Parietal lobe (tissue), 2 donors: ENCODE measurements at places on chromosomes 7 and 10. TPM values are rescaled to one million over a fixed set of nuclear protein-coding genes. Genes with fewer than 3 reads are reported as not detected.

The RELN gene
- 67.9 TPM for total RNA-seq

The PRXL2A gene
- total RNA-seq, result 64.2 TPM

The VWC2 gene
- 4.4 TPM for total RNA-seq

The ADARB2 gene
- 8.8 TPM for total RNA-seq

The AVL9 gene
- total RNA-seq, result 83.9 TPM

The MORN4 gene
- 26.0 TPM for total RNA-seq

The CHCHD3 gene
- total RNA-seq, result 84.5 TPM

The AP4M1 gene
- total RNA-seq, result 29.7 TPM

The CD36 gene
- total RNA-seq, result 12.2 TPM

The TRIM50 gene
- not detected for total RNA-seq

The PRLHR gene
- 3.8 TPM for total RNA-seq

The ADRA2A gene
- 34.7 TPM for total RNA-seq

The AIMP2 gene
- total RNA-seq, result 24.7 TPM

The TAS2R41 gene
- total RNA-seq, result not detected

The SPDYE2 gene
- not detected for total RNA-seq

The ING3 gene
- 29.4 TPM for total RNA-seq
